Jurkat, Clone E6-1 (cell line): ENCODE measurements at places on chromosomes 7 and 10.

- DNase-seq: no peak
Observed at GRCh38 chr7:64881461-64882287, 21.4 kb upstream of the ZNF273 start.

GRCh38 chr10:3691482-3691881 lies 93.5 kb downstream of the KLF6 start:
- no peak for DNase-seq

DNA sequence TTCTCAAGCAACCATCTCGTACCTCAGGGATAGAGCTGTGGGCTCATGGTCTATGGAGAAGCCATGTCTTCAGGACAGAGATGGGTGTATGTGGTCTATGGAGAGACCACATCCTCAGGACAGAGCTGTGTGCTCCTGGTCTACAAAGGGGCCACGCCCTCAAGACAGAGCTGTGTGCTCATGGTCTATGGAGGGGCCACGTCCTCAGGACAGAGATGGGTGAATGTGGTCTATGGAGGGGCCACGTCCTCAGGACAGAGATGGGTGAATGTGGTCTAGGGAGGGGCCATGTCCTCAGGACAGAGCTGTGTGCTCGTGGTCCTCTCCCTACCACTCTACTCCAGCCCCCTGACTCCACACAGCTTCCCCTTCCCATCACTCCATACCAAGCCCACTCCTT lies 117.8 kb downstream of the WDR37 start:
- no peak for DNase-seq

GRCh38 chr7:46589286-46589685 lies 668.2 kb upstream of the IGFBP3 start:
- no peak for DNase-seq

GRCh38 chr10:3432081-3432825 lies 259.7 kb upstream of the PITRM1 start:
- DNase-seq: no peak

DNA sequence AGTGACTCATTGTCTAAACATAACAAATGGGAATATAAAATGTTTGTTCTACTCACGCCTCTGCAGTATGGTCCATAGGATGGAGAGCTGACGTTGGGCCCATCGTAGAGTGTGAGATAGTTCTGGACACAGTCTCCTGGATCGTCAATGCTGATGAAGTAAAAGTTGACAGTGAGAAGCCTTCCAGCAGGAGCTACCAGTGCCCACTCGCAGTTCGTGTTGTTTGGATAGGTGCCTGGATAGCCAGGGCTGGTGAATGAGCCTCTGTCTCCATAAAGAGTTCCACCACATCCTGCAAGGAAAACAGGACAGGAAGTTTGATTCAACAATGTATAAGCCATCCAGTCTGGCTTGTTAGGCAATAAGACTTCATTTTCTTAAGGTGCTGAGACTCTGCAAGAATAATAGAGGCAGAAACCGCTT lies 79.6 kb downstream of the OR13A1 start:
- no peak for DNase-seq

GRCh38 chr7:105989191-105989590 lies 26.1 kb downstream of the CDHR3 start:
- DNase-seq: no peak

DNA sequence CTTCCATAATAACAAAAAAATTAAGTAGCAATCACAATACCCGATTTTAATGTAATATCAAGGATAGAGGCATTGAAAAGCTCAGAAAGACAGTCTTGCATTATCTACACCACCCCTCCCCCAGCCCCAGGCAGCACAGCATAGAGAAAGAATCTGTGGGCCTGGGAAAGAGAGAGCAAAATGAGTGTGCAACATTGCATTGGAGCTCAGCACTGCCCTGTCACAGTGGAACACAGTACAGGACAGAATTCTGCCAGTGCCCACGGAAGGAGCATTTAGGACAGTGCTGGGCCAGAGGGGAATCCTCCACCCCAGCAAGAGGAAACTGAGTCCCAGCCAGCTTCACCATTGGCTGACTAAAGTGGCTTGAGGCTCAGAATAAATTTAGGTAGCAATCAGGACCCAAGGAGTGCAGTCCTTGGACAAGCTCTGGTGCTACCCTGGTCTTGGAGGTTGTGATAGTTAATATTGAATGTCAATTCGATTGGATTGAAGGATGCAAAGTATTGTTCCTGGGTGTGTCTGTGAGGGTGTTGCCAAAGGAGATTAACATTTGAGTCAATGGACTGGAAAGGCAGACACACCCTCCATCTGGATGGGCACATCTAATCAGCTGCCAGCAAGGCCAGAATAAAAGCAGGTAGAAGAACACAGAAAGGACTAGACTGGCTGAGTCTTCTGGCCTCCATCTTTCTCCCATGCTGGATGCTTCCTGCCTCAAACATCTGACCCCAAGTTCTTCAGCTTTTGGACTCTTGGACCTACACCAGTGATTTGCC lies 234.4 kb downstream of the ANK3 start:
- DNase-seq: no peak

GRCh38 chr10:66587680-66588050 lies 338.2 kb upstream of the LRRTM3 start:
- no peak for DNase-seq

GRCh38 chr7:38316733-38317360 lies 43.4 kb upstream of the TARP start:
- no peak for DNase-seq

- no peak for DNase-seq
Observed at GRCh38 chr7:112537822-112538387, 57.1 kb downstream of the LSMEM1 start.

GRCh38 chr10:88497913-88498312 lies 85.2 kb downstream of the RNLS start:
- DNase-seq: no peak

DNA sequence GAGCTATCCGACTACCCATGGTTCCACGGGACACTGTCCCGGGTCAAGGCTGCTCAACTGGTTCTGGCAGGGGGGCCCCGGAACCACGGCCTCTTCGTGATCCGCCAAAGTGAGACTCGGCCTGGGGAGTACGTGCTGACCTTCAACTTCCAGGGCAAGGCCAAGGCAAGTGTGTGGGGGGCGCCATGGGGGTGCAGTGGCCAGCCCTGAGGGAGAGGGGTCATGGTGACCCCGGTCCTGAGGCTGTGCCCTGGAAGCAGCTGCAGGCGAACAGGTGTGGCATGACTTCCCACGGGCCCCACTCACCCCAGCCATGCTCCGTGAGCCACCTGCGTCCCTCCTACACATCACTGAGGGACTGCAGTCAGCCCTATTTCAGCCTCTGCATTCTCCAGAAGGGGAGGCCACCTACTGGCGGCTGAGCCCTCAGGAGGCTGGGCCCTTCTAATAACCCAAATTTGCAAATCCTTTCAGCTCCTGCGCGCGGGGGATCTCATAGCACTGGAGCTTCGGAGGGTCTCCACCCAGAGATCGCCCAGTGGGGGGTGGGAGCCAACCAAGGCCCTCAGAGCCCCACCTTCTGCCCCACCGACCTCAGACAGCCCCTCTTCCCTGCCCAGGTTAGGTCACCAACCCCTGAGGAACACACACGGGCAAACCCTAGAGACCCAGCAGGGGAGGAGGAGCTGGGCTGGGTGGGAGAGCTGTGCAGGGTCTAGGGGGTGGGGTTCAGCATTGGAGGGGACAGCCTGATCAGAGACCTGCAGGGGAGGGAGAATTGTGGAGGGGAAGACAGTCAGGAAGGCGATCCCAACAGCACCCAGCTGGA lies 30.8 kb downstream of the SH2B2 start:
- no peak for DNase-seq

DNA sequence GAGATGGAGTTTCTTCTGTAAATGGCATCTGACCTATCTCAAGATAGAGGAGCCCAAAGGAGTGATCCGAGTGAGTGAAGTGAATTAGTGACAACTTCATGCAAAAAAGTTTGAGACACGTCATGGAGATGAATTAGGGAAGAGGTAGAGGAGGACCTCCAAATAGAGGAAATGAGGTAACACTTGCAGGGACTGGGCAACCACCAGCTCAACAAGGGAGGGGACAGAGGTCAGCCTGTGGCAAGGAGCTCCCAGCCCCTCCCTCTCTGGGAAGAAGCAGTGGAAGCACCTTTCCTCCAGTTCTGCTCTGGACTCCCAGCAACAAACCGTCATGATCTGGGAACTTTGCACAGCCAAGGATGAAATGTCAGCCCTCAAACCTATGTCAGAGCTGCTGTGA lies 83.5 kb upstream of the IKZF1 start:
- DNase-seq: no peak

- no peak for DNase-seq
Observed at GRCh38 chr10:69893271-69893900, 91.7 kb downstream of the COL13A1 start.

- no peak for DNase-seq
Observed at GRCh38 chr7:5215313-5215712, 25.3 kb downstream of the WIPI2 start.

GRCh38 chr7:102983602-102984001 lies 70.8 kb downstream of the LRRC17 start:
- DNase-seq: no peak

DNA sequence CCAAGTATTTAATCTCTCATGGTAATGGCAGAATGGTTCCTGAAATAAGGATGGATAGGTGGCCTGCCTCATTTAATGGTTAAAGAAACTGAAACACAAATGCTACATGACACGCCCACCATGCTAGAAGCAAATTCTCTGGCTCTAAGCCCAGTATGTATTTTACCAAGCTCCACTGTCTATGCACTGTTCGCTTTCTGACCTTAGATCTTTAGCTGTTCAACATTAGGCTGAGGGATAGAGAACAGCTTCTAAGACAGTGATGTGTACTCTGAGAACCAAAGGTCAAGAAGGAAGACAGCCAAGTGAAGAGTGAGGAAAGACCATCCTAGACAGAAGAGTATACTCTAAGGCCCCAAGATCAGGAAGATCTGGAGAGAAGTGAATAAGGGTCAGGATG lies 26.6 kb downstream of the FAM3C start:
- DNase-seq: no peak

DNA sequence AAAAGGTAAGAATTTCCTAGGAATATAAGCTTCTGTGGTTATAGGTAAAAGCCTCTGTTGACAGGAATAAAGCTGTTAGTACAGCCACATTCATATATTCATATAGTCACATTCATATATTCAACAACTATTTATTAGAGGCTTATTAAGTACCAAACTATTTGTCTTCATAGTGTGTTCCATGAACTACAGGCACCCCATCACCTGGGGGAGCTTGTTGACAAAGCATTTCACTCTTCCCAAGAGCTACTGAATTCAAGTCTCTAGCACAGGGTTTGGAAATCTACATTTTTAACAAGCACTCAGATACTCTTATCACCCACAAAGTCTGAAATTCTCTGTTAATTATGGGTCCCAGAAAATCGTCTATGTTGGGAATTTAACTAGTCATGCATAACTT lies 110.6 kb downstream of the RNLS start:
- DNase-seq: peak; percentile 17

DNA sequence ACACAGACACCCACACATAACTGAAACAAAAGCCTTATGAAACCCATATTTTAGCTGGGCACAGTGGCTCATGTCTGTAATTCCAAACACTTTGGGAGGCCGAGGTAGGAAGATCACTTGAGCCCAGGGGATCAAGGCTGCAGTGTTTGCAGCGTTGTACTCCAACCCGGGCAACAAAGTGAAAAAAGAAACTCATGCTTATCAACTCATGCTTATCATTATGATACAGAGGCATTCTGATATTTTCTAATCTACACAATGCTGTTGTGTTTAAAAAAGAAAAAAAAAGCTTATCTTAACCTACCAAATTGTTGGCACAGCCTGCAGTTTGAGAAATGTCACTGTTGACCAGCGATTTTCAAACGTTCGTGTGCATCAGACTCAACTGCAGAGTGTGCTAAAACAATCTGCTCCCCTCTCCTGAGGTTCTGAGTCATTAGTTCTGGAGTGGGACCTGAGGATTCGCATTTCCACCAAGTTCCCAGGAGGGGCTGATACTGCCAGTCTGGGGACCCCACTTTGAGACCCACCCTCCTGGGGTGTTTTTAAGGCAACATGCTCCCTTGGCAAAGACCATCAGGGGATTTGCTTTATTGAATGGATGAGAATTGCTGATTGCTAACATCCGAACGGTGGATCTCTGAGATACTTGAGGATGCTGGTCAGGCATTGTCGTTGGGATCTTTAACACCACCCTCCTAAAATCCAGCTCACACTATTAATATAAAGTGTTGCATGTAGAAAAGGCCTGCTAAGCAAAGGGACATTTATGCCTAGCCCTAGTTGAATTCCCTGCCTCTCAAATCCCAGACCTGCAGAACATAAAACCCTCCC lies 16.2 kb downstream of the CHST3 start:
- DNase-seq: no peak

- DNase-seq: no peak
Observed at GRCh38 chr7:47807756-47808155, 140.5 kb downstream of the PKD1L1 start.

DNA sequence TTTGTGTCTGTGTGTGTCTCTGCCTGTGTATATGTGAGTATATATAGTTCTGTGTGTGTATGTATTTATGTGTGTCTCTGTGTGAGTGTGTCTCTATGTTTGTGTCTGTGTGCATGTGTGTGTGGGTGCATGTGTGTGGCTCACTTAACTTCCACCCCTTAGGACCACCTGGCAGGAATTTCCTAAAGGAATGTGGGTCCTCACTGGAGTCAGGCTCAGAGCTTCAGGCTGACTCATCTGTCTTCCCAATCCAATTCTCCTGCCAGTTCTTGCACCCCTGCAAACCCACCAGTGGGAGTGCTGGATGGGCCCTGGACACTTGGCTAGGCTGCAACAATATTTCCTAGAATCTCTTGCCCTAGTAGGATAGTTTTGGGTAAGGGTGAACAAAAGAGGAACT lies 70.2 kb upstream of the GRB10 start:
- no peak for DNase-seq

GRCh38 chr7:114539575-114539974 lies 125.0 kb downstream of the FOXP2 start:
- DNase-seq: no peak

DNA sequence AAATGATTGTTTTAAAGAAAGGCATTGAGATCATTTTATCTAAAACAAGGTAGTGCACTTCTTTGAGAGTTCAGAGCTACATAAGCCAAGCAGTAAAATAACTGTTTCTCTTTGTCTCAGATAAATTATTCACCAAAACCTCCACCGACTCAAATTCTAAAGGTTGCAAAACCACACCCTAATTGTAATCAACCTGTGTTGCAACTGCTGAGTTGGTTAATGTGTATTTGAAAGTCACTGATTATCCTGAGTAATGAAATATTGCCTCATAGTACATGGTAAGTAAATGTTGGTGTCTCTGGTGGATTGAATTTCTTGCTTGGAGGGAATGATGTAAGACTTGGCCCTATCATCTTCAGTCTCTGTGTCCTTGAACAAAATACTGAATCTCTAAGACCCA lies 35.9 kb upstream of the CYP2C9 start:
- DNase-seq: no peak

GRCh38 chr10:89301721-89302445 lies at the start of gene IFIT2:
IFIT2 (plus strand) TSS chr10:89302046; CDS start chr10:89302124, 78 bp downstream.
- DNase-seq: peak; percentile 54

DNA sequence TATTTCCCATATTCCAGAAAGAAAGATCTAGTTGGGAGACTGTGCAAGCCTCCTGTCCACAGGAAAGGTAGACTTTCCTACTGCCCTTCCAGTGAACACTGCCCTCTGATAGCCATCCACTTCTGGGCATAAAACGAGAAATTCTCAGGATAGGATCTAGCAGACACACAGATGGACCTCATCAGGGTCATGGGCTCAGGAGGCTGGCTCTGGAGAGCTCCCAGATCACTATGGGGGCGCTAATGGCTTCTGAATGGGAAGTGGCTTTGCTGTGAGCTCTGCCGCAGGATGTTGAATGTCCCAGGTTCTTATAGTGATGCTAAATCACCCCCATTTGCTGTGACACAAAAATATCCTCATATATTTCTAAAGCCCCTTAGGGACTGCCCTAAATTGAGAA lies 77.1 kb downstream of the SVIL start:
- DNase-seq: no peak

- peak; percentile 8 for DNase-seq
Observed at GRCh38 chr7:130956417-130957136, 222.6 kb upstream of the KLF14 start.
